Right renal cortex interstitium (tissue), 3 donors: ENCODE measurements at places on chromosomes 2 and 18. TPM values are rescaled to one million over a fixed set of nuclear protein-coding genes. Genes with fewer than 3 reads are reported as not detected.

- no peak for DNase-seq
These were observed 32.2 kb downstream of the DGKD start for GRCh38 chr2:233386382-233387041.

Gene GDF7
- 1.9 TPM for polyA plus RNA-seq

Gene EFHD1
- 90.4 TPM for polyA plus RNA-seq

- DNase-seq: no peak
These were observed 227.8 kb upstream of the RBBP8 start for GRCh38 chr18:22705328-22705727.

- no peak for DNase-seq
These were observed 111.8 kb downstream of the PRKCE start for GRCh38 chr2:45763255-45763654.

Gene CFC1
- not detected for polyA plus RNA-seq

GRCh38 chr2:148730085-148730484, 85.5 kb downstream of the EPC2 start:
- no peak for DNase-seq

Gene MPV17
- 70.9 TPM for polyA plus RNA-seq
